ENCODE measurements at places on chromosomes 5 and 9.

DNA sequence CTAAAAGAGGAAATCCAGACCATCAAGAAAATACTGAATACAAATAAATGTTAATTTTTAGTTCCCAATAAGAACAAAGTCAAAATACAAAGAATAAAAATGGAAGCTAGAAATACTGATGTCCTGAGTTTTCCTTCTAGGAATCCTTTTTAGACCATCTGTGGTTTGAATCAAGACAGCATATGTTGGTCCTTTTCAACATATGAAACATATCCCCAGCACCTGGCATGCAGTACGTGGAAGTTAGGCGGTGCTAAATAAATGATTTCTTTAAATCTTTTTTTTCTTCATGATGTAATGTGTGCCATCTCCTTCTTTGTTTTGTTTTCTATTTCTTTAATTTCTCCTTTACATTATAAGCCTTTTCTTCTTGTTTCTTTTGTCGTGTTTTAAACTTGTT lies 34.0 kb downstream of the KIAA1958 start:
- DNase-seq: peak; percentile 40

DNA sequence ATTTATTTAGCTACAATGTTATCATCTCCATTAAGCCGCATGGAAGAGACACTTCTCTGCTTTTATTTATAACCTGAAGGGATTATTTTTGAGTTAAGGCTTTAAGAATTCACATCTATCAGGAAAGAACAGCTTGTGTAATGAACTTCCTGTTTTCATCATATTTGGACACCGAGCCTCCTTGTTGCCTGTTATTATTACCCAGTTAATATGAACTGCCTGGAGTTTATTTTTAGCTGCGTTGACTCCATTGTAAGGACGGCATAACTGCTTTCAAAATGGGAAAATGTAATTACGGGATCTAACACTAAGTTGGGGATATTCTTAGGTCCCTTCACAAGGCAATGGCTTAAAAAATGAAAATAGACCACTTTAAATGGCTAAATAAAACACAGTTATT lies 89.0 kb upstream of the NR4A3 start:
- no peak for DNase-seq

- DNase-seq: no peak
Measured at GRCh38 chr9:36690412-36691168, 117.9 kb downstream of the MELK start.

DNA sequence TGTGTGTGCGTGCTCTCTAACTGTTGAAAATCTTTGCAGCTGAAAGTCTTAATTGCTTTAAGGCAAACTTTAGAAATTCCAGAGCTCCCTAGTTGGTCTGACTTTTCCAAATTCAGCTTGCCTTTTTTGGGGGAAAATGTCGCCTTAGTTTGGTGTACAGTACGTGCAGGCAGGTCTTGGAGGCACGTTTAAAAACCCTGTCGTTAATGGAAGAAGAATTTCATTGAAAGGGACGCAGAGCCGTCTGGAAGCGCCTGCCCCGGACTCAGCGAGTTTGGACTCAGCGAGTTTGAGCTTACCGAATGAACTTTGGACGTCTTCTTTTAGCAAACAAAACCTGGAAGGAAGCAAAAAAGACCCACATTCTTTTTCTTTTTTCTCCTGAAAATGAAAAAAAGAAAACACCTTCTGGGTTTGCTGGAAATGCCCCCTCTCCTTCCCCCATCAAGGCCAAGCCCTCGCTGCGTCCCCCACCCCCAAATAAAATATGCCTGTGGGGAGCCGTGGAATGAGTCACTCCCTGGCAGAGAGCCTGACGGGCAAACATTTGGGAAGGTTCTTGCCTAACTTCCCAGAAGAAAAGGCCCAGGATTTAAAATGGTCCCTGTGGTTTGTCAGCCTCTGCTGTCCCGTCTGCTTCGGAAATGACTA lies 1.5 kb downstream of the NEK6 start:
- DNase-seq: peak; percentile 26

GRCh38 chr9:97924386-97924785 lies 2.1 kb upstream of the TRMO start:
- no peak for DNase-seq

- no peak for DNase-seq
Measured at GRCh38 chr9:114282507-114282906, 40.4 kb upstream of the ORM1 start.

GRCh38 chr5:171314728-171315385 lies 5.8 kb downstream of the TLX3 start:
- DNase-seq: no peak

- DNase-seq: peak; percentile 92
Measured at GRCh38 chr5:142324871-142325724, at the start of gene SPRY4. Gene SPRY4 (minus strand): TSS chr5:142325021. CDS start chr5:142315108, 9,913 bp downstream.

DNA sequence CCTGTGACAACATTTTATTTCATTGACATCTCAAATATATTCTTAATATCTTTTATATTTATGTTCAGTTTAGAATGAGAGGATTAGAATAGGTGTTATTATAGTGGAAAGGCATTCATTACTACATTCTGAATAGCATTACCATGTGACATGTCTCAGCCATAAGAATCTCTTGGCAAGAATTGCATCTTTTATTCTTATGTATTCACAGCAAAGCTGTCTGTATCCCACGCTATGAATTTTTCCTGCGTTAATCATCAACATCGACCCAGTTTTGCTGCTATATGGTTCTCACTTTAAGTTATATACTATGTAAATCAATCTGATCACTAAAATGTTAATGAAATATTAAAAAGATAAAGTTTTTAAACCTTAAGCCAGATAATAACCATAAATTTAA lies 248.6 kb downstream of the TMEM232 start:
- DNase-seq: no peak

DNA sequence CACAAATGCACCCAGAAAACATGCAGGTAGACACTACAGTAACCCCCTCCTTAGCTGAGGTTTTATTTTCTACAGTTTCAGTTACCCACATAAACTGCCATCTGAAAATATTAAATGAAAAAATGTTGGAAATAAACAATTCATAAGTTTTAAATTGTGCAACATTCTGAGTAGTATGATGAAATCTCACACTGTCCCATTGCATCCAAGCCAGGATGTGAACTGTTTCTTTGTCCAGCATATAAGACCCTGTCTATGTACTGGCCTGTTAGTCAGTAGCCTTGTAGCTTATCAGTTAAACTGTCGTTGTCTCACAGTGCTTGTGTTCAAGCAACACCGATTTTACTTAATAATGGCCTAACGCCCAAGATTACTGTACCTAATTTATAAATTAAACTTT lies 630.5 kb downstream of the ANXA1 start:
- DNase-seq: no peak

DNA sequence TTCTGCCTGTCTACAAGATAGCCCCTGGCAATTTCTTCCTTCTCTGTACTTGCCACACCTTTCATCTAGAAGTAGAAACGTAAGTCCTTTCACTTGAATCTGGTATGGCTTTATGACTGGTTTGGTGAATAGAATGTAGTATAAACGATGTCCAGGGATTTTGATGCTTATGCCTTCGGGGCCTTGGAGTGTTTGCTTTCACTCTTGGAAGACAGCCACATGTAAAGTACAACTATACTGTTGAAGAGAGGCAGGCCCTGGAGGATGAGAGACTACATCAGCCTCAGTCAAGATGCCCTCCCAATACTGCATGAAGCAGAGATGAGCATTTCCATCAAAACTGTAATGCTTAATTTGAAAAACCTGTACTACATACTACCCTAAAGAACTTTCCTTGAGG lies 553.8 kb upstream of the C9orf72 start:
- DNase-seq: no peak

DNA sequence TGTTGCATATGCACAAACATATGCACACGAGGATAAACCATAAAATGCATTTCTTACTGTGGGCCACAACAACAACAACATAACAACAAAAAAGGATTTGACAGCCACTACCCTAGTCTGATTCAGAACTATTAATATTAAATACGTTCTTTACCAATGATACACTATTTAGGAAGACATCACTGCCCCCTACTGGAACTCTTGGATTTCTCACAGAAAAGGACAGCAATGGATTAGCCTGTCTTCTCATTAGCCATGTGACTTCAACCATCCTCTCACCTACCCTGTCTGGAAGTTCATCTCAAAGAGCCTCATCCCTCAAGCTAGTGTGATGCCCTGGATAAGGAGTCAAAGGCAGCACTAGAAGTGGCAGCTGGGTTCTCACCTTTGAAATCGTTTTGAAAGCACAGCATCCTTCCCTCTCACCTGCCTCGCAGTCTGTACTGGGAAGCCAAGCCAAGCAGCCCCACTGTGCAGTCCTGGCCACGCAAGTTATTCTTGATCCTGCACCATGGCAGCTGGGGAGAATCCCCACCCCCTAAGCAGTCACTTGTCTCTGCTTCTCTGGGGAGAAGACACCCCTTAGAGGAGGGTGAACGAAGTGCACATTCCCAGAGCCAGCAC lies 64.6 kb downstream of the SH3TC2 start:
- no peak for DNase-seq

- no peak for DNase-seq
Measured at GRCh38 chr9:136697821-136698526, 10.7 kb upstream of the AGPAT2 start.

- DNase-seq: no peak
Measured at GRCh38 chr5:97182571-97183099, 412 bp downstream of the RIOK2 start.

GRCh38 chr9:34585946-34586669 lies 3.4 kb downstream of the CNTFR start:
- DNase-seq: no peak

GRCh38 chr9:126591922-126592321 lies 21.8 kb upstream of the LMX1B start:
- DNase-seq: no peak

Data from DMS 273 treated with DMSO at 0.1 percent for 48 hours (cell line).